ENCODE measurements at places on chromosomes 2 and 18. TPM values are rescaled to one million over a fixed set of nuclear protein-coding genes. Genes with fewer than 3 reads are reported as not detected.

DNA sequence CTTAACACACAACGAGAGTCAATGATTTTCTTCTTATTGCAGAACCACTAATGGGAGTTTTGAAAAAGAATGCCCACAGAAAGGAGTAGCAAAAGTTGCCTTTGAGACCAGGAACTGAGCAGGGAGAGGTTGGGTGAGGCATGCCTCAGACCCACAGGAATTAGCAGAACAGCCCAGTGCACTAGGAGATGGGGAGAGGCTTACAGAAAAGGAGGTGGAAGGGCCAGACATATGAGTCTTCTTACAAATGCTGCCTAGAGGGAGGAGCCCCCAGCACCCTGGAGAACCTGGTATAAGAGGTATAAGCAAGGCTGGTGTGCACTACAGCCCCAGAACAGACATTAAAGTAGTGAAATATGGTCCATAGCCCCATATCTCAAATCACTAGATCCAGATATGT is 162.0 kb downstream of the DTNA start:
- no peak for DNase-seq

GRCh38 chr2:38634684-38635083 is 31.2 kb upstream of the GALM start:
- no peak for DNase-seq

- DNase-seq: no peak
These were observed 4.7 kb upstream of the IL36G start for GRCh38 chr2:112973156-112973555.

- no peak for DNase-seq
These were observed 178.2 kb upstream of the ZC3H15 start for GRCh38 chr2:186307871-186308270.

DNA sequence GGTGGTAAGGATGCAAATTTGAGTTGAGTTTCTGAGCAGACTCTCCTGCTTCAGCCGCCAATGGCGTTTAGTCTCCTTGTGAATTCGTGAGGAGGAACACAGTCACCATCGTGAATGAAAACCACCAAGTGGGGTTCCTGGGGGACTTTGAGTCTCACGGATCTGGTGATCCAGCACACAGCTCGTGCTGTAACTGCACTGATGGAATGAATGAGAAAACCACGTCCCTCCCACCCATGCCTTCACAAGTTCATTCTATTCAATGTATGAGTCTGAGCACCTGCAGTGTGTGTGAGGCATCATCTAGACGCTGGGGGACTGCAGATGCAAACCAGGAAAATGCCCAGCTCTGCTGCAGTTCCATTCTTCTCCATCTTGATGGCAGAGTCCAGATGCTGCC is 127.9 kb downstream of the PIEZO2 start:
- DNase-seq: no peak

GRCh38 chr2:100230754-100231153 is 88.4 kb upstream of the AFF3 start:
- no peak for DNase-seq

The OST4 gene
- total RNA-seq: 195 TPM

GRCh38 chr2:241863536-241863954 is 4.9 kb upstream of the PDCD1 start:
- DNase-seq: no peak

DNA sequence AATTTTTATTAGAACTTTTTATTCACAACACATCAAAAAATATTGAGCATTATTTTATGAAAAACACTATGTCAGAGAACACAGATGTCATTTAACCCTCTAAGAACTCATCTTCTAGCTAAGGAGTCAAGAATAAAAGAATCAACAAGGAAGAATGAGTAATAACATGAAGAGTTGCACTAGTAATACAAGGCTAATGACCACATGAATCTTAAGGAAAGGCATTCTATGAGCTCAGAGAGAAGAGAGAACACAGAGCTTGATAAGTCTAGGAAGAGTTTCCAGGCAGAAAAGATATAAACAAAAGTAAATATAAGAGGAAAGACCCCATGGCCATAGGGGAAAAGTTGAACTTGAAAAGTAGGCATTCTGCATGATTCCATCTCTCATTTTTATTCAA is 166.5 kb downstream of the MAIP1 start:
- no peak for DNase-seq

The IL1RL1 gene
- total RNA-seq: not detected
